Suppressor macrophage (primary cell): ENCODE measurements at places on chromosomes 12 and 14.

DNA sequence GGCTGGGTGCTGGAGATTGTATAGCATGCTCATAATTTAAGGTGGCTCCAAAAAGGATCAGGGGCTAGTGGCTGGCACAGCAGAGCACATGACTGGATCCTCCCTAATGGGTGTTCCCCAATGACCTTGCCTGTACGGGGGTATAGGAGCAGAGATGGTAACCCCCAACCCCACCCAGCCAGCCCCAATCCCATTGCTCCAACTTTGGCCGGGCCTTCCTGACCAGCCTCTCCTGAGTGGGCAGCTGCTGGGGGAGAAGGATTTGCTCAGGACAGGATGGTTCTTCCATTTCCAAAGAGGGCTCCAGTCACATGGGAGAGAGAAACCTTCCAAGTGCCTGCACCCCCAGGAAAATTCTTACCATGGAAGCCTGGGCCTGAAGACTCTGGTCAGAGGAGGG is 15.3 kb upstream of the NR4A1 start:
- DNase-seq = no peak

GRCh38 chr14:25570483-25570882 is 520.5 kb upstream of the STXBP6 start:
- no peak for DNase-seq

- no peak for DNase-seq
These were observed 16.3 kb downstream of the TESPA1 start for GRCh38 chr12:54968181-54968730.

DNA sequence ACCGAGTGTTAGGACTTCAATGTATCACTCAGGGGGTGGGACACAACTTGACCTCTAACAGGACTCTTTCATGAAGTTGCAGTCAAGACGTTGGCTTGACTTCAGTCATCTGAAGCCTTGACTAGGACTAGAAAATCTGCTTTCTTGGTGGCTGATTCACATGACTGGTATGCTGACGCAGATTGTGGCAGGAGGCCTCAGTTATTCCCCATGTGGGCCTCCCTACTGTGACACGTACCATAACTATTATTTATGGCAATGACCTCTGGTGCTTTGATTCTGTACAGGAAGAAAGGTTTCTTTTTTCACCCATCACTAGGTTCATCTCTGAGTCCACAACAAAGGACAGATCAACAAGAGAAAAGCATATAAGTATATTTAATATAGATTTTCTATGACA is 270.4 kb downstream of the NEDD1 start:
- DNase-seq = no peak

DNA sequence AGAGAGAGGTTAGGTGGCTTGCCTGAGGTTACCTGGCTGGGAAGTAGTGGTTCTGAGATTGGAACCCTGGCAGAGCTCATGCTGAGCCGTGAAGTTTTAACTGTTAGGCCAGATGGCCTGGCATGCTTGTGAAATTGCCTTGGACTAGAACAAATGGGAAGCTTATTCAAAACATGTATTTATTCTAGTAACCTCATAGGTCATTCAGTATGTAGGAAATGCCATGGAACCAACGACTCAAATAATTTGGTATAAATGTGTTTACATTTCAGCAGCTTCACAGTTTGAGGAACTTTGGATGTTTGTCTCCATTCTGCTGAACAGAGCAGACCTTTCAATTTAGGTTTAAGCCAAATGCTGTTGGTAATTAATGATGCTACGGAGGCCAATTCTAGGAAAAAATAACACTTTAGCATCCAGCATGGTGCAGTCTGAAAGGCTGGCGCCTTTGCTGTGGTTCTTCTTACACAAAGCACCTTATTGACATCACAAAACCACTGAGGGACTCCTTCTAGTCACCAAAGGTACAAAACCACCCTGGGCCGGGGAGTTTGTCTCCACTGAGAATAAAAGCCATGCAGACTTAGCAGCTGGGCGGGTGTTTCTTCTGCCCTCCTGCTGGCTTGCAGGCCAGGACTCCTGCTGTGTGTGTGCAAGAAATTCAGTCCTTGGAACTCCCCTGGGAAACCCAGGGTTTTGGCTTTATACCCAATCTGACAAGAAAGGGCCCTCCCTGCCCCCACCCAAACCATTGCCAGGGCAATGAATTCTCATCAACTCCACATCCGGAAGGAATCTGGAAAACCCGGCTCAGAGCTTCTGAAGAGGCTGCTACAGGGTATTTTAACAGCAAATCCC is 64.2 kb downstream of the ELK3 start:
- no peak for DNase-seq

- DNase-seq = no peak
These were observed 91.7 kb downstream of the NKX2-1 start for GRCh38 chr14:36428350-36428749.

GRCh38 chr14:62077676-62078261 is 315.5 kb downstream of the SNAPC1 start:
- no peak for DNase-seq

- DNase-seq = no peak
These were observed 162.2 kb downstream of the DIO2 start for GRCh38 chr14:80049055-80049454.
